Fibroblast of skin of right biceps (primary cell): ENCODE measurements at places on chromosomes 12 and 14.

DNA sequence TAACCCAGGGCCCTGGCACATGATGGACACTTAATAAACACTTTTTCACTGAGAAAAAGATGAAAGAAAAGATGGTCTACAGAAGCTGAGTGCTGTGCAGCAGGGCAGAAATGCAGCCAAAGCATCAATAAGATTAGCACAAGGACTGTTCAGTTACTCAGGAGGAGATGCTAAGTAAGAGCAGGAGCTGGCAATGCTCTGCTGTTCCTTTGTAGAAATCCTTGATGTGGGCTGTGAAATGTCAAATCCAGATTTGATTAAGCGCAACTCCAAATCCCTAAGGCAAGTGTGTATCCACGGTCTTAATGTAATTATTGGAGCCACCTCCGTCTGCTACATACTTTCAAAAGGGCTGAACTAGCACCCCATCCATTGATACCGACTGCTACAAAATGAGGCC lies 151.8 kb upstream of the BTG1 start:
- no peak for DNase-seq

DNA sequence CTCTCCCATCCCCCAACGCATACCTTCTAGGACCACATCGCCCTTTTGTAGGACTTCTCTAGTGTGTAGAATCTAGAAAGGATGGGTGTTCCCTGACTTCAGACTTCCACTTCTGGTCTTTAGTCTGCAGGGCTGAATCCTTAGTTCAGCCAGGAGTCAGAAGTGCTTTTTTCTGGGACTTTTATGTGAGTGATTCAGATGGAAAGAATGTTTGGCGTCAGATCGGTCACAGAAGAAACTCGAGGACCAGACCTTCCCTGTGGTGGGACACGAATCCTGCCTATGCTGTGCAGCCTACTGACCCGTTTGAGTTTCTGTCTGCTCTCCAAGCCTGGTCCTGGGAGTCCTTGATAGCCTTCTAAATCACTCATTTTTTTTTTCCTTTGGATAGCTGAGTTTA lies 165.4 kb upstream of the SSTR1 start:
- DNase-seq = peak; percentile 86

- no peak for DNase-seq
Measured at GRCh38 chr14:31969699-31970240, 107.3 kb upstream of the ARHGAP5 start.

DNA sequence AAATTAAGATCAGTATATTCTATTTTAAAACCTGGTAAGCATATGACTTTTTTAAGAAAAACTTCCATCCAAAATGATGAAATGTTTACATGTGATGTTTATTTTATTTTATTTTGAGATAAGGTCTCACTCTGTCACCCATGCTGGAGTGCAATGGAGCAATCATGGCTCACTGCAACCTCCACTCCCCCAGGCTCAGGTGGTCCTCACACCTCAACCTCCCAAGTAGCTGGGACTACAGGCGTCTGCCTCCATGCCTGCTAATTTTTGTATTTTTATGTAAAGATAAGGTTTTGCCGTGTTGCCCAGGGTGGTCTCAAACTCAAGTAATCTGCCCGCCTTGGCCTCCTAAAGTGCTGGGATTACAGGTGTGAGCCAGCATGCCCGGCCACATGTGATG lies 141.8 kb downstream of the ZFP36L1 start:
- no peak for DNase-seq

DNA sequence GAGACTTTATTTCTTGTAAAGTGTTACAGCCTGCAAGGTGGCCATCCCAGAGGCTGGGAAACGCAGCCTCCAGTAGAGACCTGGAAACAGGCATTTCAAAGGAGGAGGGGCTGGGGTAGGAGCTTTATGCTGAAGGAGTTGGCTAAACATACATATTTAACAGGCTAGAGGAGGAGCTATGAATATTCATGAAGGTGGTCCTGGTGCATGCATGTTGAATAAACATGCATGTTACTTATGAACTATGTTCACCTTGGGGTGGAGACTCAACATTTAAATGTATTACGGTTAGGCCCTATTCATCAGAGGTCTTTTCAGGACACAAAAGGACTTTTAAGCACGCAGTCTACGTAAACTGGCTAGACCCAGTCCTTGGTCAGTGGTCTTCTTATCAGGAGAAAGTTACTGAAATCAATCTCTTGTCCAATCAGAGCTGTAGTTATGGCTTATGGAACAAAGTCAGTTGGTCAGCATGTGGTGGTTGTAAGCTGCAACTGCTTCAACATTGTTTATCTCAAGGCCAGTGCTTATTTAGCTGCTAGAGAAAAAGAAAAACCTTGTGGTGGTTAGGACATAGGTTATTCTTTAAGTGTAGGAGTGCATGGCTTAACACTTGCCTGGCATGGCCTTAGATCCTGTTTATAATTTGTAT lies 11.4 kb upstream of the ARF6 start:
- DNase-seq = no peak

- peak; percentile 4 for DNase-seq
Measured at GRCh38 chr12:64968989-64969819, 144.8 kb downstream of the TBC1D30 start.

DNA sequence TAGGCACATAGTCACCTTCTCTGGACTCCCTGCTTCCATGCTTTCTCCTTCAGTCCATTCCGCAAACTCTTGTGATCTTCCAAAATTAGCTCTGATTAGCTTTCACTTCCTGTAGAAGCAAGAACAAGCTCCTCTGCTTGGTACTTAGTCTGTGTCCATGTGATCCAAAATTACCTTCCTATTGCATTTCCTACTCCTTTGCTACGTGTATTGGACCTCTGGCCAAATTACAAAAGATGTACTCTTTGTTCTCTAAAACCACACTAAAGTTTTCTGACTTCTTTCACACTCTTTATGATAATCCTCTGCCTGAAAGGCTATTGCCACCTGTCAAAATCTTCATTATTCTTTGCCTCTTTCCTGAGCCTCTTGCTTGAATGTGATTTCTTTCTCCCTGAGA lies 786 bp upstream of the TSFM start:
- DNase-seq = no peak

GRCh38 chr12:108346727-108347710 lies 7.9 kb upstream of the CMKLR1 start:
- DNase-seq = no peak

- peak; percentile 24 for DNase-seq
Measured at GRCh38 chr14:35375558-35376025, 29.0 kb downstream of the NFKBIA start.

- no peak for DNase-seq
Measured at GRCh38 chr12:58621126-58621525, 299.2 kb downstream of the LRIG3 start.

DNA sequence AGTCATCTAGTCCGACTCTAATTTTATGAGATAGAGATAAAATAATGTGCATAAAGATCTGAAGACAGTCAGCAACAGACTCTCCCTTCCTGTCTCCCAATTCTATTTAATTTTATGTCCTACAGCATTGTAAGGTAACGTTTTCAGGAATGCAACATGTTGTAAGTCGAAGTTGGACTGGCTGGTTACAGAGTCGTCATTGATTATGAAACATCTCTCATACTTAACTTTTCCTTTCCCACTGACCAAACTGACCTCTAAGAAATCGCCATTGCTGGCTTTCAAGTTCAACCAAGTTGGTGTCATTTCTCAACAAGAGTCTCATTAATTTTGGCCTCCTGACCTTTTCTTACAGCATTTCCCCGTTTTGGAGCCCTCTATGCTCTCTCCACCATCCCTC lies 4.9 kb upstream of the RIC8B start:
- peak; percentile 9 for DNase-seq

GRCh38 chr12:68953536-68953935 lies 20.6 kb upstream of the CPM start:
- no peak for DNase-seq

DNA sequence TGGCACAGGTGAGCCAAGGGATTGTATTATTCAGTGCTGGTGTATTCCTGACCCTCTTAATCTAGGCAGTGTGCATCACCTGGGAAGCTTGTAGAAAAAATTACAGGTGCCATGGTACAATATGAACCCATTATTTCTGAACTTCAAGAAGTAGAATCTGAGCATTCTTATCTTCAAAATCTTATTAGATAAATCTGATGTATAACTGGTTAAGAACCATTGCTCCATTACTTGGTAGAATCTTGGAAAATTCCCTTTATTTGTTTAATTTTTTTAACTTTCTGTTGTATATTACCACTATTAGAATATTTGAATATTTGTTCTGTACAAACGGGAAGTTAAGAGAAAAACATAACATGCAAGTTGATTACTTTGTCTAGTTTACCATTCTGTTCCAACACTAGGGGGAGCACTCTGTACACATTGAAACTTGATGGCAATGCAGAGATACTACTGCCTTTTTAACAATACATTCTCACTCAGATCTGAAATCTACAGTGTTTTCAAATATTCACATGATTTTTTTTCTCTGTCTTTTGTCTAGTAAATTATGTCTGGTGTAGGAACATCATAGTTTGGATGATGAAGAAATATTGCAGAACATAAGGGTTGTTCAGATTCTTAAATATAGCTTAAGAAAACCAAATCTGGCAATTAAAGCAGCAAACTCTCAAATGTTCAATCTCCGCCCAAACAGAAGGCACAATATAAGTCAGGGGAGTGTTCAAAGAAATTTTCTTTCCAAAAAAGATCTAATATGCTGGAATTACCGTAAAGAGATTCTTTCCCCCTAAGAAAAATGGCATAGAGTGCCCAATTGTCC lies 196.6 kb downstream of the PCNX1 start:
- peak; percentile 65 for DNase-seq

DNA sequence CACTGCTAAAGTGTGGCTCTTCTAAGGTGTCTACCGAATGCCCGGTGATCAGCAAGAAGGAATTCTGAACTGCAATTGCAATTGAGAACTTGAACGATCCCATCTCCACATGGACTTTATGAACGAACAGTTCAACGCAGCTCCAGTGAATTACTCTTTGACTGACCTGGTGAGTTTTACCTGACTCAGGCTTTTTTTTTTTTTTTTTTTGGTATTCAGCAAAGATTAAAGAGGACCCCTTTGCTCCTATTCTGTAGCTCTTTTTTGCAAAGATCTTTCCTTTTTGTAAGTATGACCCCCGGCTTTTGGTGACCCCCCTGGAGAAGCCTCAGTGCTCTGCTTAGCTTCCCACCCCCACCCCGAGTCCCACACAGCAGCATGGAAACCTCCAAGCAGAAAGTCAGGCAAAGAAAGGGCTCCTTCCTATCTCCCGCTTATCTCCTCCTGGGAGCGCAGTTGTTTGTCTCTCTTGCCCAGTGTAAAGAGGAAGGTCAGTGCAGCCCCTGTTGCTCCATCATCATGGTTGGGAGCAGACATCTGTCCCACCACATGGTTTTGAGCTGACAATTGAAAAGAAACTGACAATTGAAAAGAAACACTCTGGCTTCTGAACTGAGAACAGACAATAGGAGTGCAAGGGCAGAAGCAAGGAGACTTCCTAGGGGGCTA lies 72.1 kb upstream of the DIO3 start:
- DNase-seq = no peak

- no peak for DNase-seq
Measured at GRCh38 chr14:101730626-101731186, 30.8 kb upstream of the PPP2R5C start.

- DNase-seq = no peak
Measured at GRCh38 chr12:67515679-67516340, 132.7 kb upstream of the DYRK2 start.

- DNase-seq = no peak
Measured at GRCh38 chr12:93587611-93588010, 15.1 kb downstream of the SOCS2 start.

DNA sequence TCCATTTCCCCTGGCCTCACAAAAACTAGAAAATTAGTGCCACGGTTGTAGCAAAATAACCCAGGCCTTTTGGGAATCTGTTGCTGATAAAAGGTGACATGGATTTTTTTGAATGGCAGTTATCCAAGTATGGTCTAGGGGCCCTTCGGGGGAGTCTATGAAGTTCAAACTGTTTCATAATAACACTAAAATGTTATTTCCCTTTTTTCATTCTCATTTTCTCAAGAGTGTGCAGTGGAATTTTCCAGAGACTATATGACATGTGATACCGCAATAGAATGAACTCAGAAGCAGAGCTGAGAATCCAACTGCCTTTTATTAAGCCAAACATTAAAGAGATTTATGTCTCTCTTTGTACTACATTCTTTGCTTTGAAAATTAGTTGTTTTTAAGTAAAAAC lies 26.9 kb downstream of the GSTZ1 start:
- DNase-seq = no peak

DNA sequence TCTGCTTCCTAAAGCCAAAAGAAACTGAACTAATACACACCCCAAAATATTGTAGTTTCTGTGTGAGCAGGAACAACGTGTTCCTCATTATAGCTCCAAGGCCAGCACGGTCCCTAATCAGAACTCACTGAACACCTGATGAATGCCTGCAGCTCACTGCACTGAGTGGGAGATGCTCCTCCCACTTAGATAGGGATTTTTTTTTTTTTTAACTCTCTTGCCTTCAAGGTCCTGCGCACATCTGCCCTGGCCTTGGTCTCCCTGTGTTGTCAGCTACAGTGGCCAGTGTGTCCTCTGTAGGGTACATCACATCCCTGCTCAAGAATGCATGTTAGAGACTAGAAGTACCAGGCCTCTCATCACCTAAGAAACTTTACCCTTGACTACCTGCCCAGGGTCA lies 44.3 kb upstream of the TMPO start:
- DNase-seq = no peak

GRCh38 chr14:61147831-61148549 lies 133.1 kb downstream of the TMEM30B start:
- DNase-seq = peak; percentile 92

DNA sequence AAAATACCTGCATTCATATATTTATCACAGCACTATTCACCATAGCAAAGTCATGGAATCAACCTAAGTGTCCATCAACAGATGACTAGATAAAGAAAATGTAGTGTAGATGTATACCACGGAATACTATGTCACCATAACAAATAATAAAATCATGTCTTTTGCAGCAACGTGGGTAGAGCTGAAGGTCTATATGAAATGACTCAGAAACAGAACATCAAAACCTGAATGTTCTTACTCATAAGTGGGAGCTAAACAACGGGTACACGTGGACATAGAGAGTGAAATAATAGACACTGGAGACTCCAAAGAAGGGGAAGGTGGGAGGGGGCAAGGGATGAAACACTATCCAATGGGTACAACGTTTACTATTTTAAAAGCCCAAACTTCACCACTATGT lies 37.9 kb downstream of the SLC38A1 start:
- no peak for DNase-seq

DNA sequence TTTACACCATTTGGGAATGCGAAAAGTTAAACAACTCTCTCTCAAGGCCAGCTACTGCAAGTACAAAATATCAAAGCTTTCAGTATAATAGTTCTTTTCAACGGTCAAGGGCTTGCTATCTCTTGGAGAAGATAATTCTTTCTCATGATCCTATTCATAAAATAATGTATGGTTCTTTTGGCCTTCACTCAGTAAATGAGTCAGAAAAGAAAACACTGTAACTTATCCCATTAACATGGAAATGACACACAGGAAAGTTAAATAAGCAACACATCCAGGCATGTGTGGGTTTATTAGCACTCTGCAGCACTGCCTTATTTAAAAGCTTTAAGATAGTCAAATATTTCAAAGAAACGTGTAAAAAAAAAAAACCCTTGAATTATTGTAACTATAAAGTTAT lies 36.9 kb downstream of the ZFC3H1 start:
- DNase-seq = peak; percentile 55
